ENCODE measurements at places on chromosomes 5 and 9. TPM values are rescaled to one million over a fixed set of nuclear protein-coding genes. Genes with fewer than 3 reads are reported as not detected.

Gene CNTFR
- not detected for total RNA-seq

Gene ARID3C
- 0.22 TPM for total RNA-seq

Gene PDE8B
- 0.22 TPM for total RNA-seq

Gene IL3
- total RNA-seq = not detected

Gene FBXL7
- total RNA-seq = 4.2 TPM

Gene CBY3
- total RNA-seq = not detected

Gene PRSS3
- total RNA-seq = 22.4 TPM

Gene NMUR2
- not detected for total RNA-seq

Gene FBP1
- not detected for total RNA-seq

All from uterine smooth muscle cell (primary cell).